ENCODE measurements at places on chromosomes 1 and 21.

DNA sequence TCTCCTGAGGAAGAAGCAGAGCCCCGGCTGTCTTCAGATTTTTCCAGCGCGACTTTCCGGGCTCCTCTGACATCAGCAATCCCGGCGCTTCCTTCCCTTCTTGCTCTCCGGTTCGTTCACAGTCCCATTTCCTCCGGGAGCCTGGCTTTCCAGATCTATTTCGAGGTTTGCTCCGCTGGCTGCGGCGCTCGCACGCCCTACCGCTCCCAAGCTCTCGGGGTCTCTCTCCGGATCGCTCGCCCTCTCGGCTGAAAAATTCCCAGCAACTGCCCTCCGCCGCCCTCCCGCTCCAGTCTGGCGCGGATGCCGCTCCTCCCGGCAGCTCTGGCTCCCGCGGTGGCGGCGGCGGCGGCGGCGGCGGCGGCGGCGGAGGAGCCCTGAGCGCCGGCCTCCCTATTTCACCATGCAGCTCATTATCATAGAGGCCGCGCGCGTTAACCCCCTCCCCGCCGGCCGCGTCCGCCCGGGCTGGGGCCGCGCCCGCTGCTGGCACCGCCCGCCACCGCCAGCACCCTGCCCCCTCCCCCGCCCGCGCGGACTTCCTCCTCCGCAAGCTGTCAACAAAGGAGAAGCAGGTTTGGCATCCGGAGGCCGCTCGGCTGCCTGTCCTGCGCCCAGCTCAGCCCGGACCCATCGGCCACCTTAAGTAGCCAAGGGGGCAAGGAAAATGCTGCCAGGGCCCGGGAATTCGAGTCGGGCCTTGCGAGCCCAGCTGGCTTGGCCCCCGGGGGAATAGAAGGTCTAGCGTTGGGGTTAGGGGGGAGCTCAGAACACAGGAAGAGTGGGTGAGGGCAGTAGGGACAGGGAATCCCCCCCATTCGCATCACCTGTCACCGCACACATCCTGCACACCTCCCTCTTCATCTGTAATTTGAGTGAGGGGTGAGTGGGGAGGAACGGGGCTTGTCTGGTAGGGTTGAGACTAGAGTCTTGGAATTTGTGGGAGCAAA is at the start of gene PLXNA2:
PLXNA2 (minus strand) TSS at position 418 of the 950 bp plus-strand sequence. CDS start 26,462 bp downstream, outside the sequence.
- DNase-seq: no peak

DNA sequence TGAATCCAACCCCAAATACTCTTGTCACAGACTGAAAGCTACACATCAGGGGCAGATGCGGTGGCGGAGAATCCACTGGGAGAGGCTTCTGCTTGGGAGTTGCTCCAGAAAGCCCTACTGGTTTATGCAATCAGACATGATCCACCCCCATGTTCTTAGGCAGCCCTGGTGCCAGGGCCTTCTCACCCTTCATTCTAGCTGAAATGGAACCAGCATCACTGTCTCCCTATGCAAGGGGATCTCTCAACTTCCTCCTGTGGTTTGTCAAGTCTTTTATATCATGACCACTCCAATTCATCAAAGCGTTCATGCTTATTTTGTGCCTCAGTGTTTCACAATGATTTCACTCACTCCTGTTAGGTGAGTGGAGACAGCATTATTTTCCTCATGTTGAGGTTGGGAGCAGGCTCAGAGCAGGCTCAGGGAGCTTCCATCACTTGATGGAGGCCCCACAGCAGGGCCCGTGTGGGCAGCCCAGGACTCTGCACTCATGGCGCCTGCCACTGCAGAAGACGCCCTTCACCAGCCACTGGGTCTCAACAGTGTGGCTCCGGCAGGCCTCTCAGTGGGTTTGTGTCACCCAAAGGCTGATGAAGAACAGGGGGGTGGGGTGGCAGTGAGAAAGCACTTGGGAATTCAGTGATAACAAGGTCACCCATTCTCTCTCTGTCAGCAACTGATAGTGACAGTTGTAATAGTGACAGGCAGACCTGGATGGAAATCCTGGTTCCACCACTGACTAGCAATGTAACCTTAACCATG is 67.1 kb downstream of the CD58 start:
- no peak for DNase-seq

GRCh38 chr1:49424782-49425181 is 599.0 kb downstream of the AGBL4 start:
- DNase-seq: no peak

DNA sequence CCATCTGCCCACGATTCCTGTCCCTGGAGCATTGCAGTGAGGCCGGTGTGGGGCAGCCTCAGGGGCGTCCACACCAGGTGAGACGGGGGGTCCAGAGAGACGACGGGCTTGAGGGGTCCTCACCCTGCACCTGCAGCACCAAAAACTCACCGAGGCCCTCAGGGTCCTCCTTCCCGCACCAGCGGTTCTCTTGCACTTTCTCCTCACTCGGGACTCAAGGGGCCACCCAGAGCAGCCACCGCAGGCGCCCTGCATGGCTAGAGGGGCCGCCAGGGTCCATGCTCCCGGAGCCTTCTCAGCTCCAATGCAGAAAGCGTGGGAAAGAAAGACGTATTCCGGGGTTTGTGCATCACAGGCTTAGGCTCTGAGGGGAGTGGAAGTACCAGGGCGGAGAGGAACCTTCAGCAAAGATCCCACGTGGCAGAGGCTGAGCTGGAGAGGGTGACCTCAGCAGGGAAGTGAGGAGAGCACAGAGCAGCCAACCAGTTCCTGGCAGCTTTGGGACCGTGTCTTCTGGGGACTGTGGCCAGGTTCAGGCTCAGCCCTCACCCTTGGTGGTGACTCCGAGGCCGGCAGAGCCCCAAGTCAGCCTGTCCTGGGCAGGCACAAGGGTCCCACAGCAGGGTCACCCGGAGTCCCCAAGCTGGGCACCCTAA is 19.5 kb upstream of the COL6A2 start:
- DNase-seq: no peak

- no peak for DNase-seq
Measured at GRCh38 chr21:44350773-44351481, 2.5 kb upstream of the TRPM2 start.

- no peak for DNase-seq
Measured at GRCh38 chr1:114671939-114672275, 2.1 kb upstream of the DENND2C start.

DNA sequence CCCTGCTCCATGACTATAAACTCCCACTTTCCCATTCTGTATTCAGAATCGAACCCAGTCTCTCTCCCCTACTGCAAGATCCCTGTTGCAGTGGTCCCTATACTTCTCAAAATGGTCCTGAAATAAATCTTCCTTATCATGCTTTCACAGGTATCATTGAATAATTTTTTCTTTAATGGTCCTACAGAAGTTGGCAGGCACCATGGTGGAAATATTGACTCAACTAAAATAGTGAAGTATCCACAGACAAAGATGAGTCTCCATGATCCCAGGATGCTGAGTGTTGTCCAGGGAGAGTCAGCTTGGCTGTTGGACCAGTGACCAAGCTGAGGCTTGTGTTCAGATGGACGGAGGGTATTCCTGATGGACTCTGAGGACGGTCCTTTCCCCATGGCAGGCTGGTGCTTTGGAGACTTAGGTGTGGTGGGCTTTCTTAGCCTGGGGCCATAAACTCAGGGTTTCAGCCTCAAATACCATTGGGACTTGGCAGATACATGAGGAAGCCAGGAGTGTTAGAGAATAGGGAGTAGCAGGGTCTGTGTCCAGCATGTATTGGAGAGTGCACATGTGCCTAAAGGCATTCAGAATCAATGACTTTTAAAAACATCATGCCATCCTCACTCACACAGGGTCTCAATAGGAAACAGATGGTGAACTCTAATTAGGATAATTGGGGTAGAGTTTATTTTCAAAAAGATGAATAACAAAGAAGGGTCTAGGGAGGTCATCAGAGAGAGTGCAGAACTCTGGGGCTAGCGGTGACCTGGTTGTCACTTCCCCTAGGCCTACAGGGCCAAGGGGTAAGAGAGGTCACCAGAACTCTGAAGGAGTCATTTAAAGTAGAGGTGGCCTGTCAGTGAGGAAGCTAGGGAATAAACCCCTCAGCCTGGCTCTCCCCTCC is 19.8 kb downstream of the TINAGL1 start:
- DNase-seq: no peak

GRCh38 chr1:186747661-186748060 is 67.4 kb upstream of the PTGS2 start:
- DNase-seq: no peak

- no peak for DNase-seq
Measured at GRCh38 chr1:234698686-234699085, 88.7 kb upstream of the IRF2BP2 start.

DNA sequence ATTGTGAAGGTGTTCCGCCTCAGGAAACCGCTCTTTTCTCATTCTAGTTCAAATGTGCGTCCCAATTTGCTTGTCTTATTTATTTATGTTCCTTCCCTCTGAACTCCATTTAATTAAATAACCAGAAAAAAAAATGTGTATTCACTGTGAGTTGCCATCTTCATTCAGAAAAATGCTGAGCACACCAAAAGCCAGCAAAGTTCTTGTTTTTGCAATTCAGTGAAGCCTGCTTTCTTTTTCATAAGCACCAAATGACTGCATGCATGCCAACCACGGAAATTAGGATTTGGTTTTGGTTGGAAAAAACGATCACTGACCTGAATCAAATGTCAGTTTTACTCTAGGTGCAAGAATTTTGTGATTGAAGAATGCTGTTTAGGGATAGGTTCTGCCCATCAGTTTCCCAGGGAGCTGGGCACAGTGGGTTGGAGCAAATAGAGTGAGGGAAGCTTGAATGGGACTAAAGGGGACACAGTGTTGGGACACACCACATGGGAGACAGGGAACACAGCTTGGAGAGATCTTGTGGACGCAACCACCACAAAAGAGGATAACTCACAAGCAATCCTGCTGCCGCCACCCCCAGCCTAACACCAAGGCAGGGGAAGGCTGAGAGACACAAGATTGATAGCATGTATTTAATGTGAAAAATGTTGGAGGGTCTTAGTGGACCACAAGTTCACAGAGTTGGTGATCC is 183.4 kb upstream of the GALNT2 start:
- DNase-seq: no peak

DNA sequence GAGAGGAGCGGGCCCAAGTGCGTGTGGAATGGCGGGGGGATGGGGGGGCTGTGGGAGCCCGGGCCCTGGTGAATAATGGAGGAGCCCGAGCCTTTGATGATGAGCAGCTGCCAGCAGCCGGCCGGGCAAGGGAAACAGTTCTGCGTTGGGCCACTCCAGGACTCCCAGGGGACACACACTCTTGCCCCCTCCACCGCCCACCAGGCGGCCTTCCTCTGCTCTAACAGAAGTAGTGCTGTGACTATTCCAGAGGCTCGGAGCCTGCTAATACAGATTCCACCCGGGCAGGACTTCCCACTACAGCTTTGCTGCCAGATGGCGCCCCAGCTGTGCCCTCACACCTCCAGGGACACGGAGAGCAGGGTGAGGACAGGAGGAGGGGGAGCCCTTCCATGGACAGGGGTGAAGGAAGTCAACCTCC is 48.2 kb upstream of the LRP8 start:
- DNase-seq: no peak

- no peak for DNase-seq
Measured at GRCh38 chr1:174077749-174078490, 55.8 kb upstream of the RC3H1 start.

DNA sequence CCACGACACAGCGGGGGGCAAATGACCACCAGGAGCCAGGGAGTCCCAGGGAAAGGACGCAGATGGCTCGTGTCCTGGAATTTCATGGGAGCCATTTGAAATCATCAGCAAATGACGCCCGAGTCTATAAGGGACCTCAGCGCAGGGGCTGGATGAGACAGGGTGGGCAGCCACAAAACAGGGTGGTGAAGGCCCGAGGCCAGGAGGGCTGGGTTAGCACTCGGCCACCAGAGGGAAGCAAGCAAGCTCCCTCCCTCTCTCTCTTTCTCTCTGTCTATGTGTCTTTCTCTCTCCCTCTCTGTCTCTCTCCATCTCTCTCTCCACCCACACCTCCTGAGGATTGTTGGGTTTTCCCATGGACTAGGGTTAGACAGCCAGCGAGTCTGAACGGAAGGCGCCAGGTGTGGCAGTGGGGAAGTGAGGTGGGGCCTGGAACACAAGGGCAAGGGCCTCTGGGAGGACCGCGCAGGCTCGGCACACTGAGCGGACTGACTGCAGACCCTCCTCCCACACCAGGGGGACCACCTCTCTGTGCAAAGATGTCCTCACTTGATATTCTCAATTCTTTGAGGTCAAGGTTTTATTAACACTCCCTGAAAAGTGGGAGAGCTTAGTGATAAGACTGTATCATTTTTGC is 73.8 kb upstream of the TMPRSS2 start:
- no peak for DNase-seq

DNA sequence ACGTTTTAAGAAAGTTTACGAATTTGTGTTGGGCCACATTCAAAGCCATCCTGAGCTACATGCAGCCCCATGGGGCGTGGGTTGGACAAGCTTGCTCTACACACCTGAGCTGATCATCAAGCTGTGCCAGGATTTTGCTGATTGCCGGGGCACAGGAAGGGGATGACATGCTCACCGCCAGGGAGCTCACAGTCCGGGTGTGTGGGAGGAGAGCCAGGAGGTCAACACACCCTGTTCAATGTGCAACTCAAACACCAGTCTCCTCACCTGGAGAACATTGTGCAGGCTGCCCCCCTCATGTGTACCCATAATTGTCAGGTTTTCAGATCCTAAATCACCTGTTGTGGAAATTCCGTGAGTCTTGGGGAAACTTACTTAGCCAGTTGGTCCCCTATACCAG is 969 bp downstream of the CYP4A11 start:
- no peak for DNase-seq

DNA sequence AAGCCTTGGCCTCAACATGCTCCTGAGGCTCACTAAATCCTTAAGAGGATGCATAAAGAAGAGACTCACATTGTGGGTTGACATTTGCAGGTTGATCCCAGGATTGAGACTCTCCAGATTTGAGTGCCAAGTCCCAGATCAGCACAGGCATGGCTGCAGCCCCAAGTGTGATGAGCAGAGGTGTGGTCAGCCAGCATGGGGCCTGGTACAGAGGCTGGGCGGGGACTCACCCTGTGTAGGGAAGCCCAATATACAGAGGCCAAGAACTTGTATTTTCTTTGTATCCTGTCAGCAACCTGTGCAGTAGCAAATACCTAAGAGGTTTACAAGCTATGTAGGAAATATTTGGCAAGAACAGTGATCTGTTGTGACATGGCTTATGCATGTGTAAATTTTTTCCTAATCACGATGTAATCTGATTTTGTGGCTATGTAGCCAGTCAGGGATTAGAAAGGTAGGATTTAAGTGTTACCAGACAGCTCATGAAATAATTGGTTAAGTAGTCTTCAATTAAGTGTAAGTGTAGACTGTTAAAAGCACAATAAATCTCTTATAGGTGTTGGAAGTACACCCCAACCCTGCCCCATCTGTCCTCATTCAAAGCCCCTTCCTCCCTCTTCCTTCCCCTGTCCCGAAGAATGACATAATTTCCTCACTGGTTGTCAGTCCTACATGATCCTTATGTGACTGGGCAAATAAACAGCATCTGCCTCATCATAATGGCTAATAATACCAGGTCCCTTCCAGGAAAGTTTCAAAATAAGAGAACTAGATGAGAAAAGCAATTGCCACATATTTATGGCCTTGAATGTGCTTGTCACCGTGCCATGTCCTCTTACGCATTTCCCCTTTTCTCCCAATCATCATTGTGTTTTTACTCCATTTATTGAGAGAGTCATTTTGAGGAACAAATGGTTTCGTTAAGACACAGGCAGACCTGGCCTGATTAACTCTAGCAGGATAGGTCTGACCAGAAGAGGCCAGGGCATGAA is 120.9 kb downstream of the HLX start:
- DNase-seq: no peak

All from skeletal muscle cell (primary cell).